Progenitor cell of endocrine pancreas (in vitro differentiated cells): ENCODE measurements at places on chromosomes 16 and 17. TPM values are rescaled to one million over a fixed set of nuclear protein-coding genes. Genes with fewer than 3 reads are reported as not detected.

- no peaks in the 10 kb centered on the region for H3K27me3 ChIP-seq
- H3K27ac ChIP-seq, result no peak overlapping the region
- H3K36me3 ChIP-seq, result peaks cover 13% of the 10 kb centered on the region
- peaks cover 31% of the 10 kb centered on the region for H3K4me1 ChIP-seq
- no peak overlapping the region for H3K4me3 ChIP-seq
These were observed 122.2 kb downstream of the SMG6 start for GRCh38 chr17:2181206-2181896.

GRCh38 chr16:2959206-2959605 is 4.9 kb upstream of the KREMEN2 start:
- H3K4me1 ChIP-seq, result peaks cover 3% of the 10 kb centered on the region
- peaks cover 36% of the 10 kb centered on the region for H3K27me3 ChIP-seq
- no peak overlapping the region for H3K27ac ChIP-seq
- H3K36me3 ChIP-seq, result no peaks in the 10 kb centered on the region

DNA sequence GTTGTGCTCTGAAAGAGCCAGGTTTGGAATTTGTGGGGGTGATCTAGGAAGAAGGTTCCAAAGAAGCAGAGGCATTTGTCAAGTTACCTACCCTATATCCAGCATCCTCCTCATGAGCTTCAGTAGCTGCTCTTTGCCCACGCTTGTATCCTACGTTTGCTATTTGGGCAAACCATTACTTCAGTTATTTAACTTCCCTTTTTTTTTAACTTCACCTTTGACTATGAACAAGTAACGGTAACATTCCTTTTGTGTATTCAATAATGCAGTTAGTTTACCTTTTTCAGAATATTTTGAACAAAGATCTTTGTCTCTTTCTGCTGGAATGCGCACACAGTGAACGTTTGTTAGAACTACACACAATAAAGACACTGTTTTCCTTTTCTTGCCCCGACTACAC is 41.5 kb downstream of the CYB5B start:
- no peak overlapping the region for H3K27ac ChIP-seq
- H3K27me3 ChIP-seq, result no peaks in the 10 kb centered on the region
- peaks cover 22% of the 10 kb centered on the region for H3K4me1 ChIP-seq
- no peak for DNase-seq
- H3K36me3 ChIP-seq, result peaks cover 3% of the 10 kb centered on the region

DNA sequence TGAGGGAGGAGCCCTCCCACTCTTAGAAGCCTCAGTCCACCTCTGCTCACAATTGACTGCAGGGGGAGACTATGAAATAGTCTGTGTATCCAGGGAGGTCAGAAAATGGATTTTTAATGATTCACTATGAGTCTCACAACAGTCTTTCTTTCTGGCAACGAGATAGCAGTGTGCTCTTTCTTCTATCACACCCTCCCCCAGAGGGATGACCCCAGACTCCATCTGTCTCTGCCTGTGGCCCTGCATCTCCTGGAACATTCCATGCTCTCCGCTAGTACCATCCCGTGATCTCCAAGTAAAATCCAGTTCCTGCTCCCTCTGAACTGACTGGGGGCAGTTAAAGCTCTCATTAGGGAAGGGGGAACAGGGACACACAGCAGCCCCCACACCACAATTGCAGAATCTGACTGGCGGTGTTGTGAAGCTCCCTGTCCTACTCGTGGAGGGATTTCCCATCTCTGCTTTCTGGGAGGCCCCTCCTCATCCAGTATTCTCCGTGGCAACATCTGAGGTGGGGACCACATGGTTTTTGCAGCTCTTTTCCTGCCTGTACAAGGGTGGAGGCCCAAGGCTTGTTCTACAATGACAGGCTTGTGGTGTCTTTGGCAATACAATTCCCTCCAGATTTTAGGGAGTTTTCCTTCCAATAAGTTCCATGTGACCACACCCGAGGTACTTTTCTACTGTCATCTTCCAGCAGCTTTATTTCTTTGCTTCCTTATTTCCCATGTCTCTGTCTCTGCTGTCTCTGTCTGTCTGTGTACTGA is 19.4 kb downstream of the NATD1 start:
- peaks cover 3% of the 10 kb centered on the region for H3K27me3 ChIP-seq
- H3K4me1 ChIP-seq, result no peaks in the 10 kb centered on the region
- no peak overlapping the region for H3K27ac ChIP-seq
- no peaks in the 10 kb centered on the region for H3K36me3 ChIP-seq

DNA sequence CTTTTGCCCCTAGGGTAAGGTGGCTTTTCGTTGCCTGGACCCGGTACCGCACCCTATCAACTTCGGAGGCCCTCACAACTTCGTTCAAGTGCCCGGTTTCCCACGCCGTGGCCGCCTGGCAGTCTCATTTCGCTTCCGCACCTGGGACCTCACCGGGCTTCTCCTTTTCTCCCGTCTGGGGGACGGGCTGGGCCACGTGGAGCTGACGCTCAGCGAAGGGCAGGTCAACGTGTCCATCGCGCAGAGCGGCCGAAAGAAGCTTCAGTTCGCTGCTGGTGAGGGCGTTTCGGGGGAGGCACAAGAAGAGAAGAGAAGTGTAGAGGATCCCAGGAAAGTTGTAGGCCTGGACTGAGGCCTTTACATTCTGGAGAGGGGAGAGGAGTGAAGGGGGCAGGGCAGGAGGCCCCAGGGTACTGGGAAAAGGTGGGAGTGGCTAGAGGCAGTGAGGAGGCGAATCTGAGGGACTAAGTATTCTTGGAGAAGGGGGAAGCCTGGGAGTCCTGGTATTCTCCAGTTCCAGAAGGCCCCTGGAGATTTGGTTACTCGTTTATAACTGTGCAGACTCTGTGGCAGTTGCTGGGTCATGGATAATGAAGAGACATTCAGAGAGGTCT is 5.5 kb downstream of the CNTNAP1 start:
- H3K4me1 ChIP-seq, result peaks cover 4% of the 10 kb centered on the region
- peaks cover 4% of the 10 kb centered on the region for H3K36me3 ChIP-seq
- H3K4me3 ChIP-seq, result no peak overlapping the region
- H3K27ac ChIP-seq, result no peak overlapping the region
- peaks cover 29% of the 10 kb centered on the region for H3K27me3 ChIP-seq
- DNase-seq, result no peak

GRCh38 chr16:12206749-12207142 is 230.2 kb downstream of the SNX29 start:
- H3K36me3 ChIP-seq, result no peaks in the 10 kb centered on the region
- H3K4me3 ChIP-seq, result no peak overlapping the region
- no peak for DNase-seq
- H3K27me3 ChIP-seq, result no peaks in the 10 kb centered on the region
- H3K27ac ChIP-seq, result no peak overlapping the region

- H3K36me3 ChIP-seq, result no peaks in the 10 kb centered on the region
- peaks cover 37% of the 10 kb centered on the region for H3K4me1 ChIP-seq
- H3K27ac ChIP-seq, result no peak overlapping the region
- H3K4me3 ChIP-seq, result no peak overlapping the region
- no peak for DNase-seq
These were observed 17.0 kb upstream of the RFFL start for GRCh38 chr17:35080536-35080935.

DOC2B gene
- total RNA-seq, result 1.2 and 1.3 TPM in 2 replicates

CES4A gene
- total RNA-seq, result 4.6 and 5.2 TPM in 2 replicates

FAM171A2 gene
- 39.9 and 42.5 TPM in 2 replicates for total RNA-seq
